ENCODE measurements at places on chromosomes 2 and 18.

- no peaks in the 10 kb centered on the region for H3K36me3 ChIP-seq
- peak overlapping the region; percentile 82 for H3K4me3 ChIP-seq
- peaks cover 12% of the 10 kb centered on the region for H3K4me1 ChIP-seq
Observed at GRCh38 chr2:112255875-112256274, 1.0 kb upstream of the ZC3H8 start.

DNA sequence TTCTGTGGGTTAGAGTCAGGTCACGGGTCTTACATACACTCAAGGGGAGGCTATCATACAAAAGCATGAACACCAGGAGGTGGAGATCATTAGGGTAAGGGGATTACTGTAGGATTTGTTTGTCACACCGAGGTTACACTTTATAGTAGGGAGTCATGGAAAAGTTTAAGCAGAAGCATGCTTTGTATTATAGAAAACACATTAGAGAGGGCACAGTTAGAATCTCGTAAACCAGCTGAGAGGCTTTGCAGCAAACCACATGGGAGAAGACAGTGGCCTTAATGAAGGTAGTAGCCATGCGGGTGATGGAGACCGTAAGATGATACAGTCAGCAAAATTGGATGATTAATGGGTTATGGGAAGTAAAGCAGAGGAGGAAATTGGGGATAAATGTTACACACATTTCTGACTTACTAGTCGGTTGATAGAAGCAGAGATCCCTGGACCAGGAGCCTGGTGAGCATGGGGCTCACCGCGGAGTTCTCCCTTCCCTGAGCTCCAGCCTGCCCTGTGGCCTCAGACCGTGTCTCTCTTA lies 75.6 kb downstream of the MAPRE2 start:
- peaks cover 30% of the 10 kb centered on the region for H3K4me1 ChIP-seq
- no peak for DNase-seq
- H3K27ac ChIP-seq: peak overlapping the region; percentile 99
- H3K4me3 ChIP-seq: no peak overlapping the region

- peak overlapping the region; percentile 88 for H3K27ac ChIP-seq
- no peak for DNase-seq
- no peaks in the 10 kb centered on the region for H3K27me3 ChIP-seq
- H3K4me3 ChIP-seq: peak overlapping the region; percentile 86
Observed at GRCh38 chr2:109126501-109126860, 2.5 kb upstream of the SH3RF3 start.

GRCh38 chr2:146444987-146445386 lies 1399.8 kb upstream of the ACVR2A start:
- H3K27me3 ChIP-seq: no peaks in the 10 kb centered on the region
- H3K36me3 ChIP-seq: no peaks in the 10 kb centered on the region
- no peak for DNase-seq
- no peak overlapping the region for H3K4me3 ChIP-seq
- H3K4me1 ChIP-seq: no peaks in the 10 kb centered on the region

DNA sequence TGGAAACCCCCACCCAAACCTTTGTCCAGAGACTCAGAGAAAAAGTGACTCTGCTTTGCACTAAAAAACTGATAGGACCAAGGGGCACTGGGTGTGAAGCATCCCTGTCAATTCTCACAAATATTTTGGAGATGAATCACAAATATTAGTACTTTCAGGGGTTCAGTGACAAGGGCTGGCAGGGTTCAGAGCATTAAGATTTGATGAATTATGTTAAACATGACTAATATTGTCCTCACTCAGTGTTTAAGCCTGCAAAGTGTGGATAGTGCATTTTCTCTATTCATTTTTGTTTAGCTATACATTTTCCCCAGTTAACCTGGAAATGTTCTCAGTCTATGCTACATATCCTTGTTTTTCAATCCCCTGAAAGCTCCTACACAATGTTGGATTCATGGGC lies 65.3 kb upstream of the CCDC68 start:
- no peaks in the 10 kb centered on the region for H3K27me3 ChIP-seq
- no peak for DNase-seq
- H3K4me1 ChIP-seq: no peaks in the 10 kb centered on the region
- H3K4me3 ChIP-seq: no peak overlapping the region
